ENCODE measurements at places on chromosomes 13 and 19.
A peak's percentile ranks its signal among the peaks of the same experiment; 100 is the strongest.

GRCh38 chr13:75513271-75513670, 24.4 kb downstream of the COMMD6 start:
- DNase-seq = no peak

- DNase-seq = no peak
Observed at GRCh38 chr19:30930941-30931706, 418.1 kb downstream of the TSHZ3 start.

- no peak for DNase-seq
Observed at GRCh38 chr19:30419568-30420180, 47.5 kb downstream of the ZNF536 start.

GRCh38 chr13:37365496-37365895, 233.1 kb downstream of the POSTN start:
- no peak for DNase-seq

DNA sequence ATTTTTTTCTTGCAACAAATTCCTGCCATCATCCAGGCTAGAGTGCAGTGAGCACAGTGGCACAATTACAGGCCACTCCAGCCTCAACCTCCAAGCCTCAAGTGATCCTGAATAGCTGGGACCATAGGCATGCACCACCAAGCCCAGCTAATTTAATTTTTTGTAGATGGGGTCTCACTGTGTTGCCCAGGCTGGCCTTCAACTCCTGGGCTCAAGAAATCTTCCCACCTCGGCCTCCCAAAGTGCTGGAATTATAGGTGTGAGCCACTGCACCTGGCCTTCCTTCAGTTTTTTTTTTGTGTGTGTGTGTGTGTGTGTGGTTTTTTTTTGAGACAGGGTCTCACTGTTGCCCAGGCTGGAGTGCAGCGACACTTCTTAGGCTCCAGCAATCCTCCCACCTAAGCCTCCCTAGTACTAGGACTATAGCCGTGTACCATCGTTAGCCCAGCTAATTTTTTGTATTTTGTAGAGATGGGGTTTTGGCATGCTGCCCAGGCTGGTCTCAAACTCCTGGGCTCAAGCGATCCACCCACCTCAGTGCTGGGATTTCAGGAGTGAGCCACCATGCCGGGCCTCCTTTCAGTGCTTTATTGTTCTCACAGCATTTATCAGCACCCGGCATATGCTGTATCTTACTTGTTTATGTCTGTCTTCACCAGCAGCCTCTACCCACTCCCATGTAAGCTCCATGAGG, 5.9 kb upstream of the SRRM5 start:
- no peak for DNase-seq

GRCh38 chr19:16002406-16003384, 53.9 kb downstream of the OR10H4 start:
- DNase-seq = peak; percentile 35

GRCh38 chr13:93963266-93964145, 516.0 kb downstream of the DCT start:
- no peak for DNase-seq

DNA sequence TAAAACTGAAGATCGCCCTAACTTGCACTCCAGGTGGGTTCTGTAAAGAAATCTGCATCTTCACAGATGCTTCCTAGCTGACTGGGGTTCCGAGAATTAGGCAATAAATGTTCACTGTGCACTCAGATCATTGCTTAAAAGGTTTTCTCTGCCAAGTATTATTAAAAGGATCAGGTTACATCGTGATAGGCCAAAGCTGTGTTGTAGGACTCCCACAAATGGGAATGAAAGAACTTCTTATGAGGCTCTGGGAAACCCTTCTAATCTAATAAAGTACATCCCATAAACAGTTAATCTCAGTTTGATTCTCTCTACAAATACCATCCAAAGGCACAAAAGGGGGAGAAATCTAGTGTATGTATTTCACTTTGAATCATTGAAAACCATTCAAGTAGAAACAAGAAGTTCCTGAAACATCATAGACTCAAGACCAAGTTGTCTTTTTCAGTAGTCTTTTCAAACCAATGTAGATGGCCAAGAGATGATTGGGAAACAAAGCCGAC, 7.1 kb upstream of the POU4F1 start:
- no peak for DNase-seq

- no peak for DNase-seq
Observed at GRCh38 chr13:44296856-44297255, 76.8 kb upstream of the SERP2 start.

- no peak for DNase-seq
Observed at GRCh38 chr13:32902874-32903273, 113.3 kb upstream of the KL start.

All from activated CD8-positive, alpha-beta memory T cell treated with anti-CD3 and anti-CD28 coated beads, Interleukin-2, amount 50 U/mL, for 48 hours (primary cell).